ENCODE measurements at places on chromosomes 7 and 10. TPM values are rescaled to one million over a fixed set of nuclear protein-coding genes. Genes with fewer than 3 reads are reported as not detected.

UPK3BL2 gene
- total RNA-seq, result 31.6 TPM

TMEM273 gene
- 35.1 TPM for total RNA-seq

TIMM23B gene
- 26.0 TPM for total RNA-seq

FAM25C gene
- total RNA-seq, result not detected

SPDYE6 gene
- not detected for total RNA-seq

ATP6V0E2 gene
- total RNA-seq, result 34.8 TPM

KLF14 gene
- 1.1 TPM for total RNA-seq

CALML5 gene
- total RNA-seq, result not detected

FBH1 gene
- total RNA-seq, result 85.3 TPM

RBP3 gene
- not detected for total RNA-seq

SPDYE1 gene
- not detected for total RNA-seq

FOXP2 gene
- 24.7 TPM for total RNA-seq

MKX gene
- 0.94 TPM for total RNA-seq

RNF32 gene
- 3.2 TPM for total RNA-seq
